ENCODE measurements at places on chromosomes 1 and 21.

DNA sequence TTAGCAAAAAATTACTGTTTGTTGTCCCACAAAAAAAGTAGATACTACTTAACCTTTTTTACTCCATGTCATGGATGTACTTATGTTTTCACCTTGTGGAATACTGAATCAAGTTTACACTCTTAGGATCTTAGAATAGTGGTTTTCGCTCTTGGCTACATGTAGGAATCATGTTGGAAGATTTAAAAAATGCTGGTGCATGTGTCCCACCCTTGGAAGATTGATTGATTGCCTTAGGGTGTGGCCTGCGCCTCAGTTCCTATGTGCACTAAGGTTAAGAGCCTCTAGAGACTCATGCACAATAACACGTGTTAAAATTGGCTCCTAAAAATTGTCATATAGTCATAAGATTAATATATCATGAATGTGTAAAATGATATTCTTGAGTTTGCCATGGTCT is 25.0 kb downstream of the HS2ST1 start:
- DNase-seq, result no peak
- H3K27ac ChIP-seq, result no peak overlapping the region
- H3K27me3 ChIP-seq, result no peaks in the 10 kb centered on the region
- no peaks in the 10 kb centered on the region for H3K36me3 ChIP-seq

- no peak overlapping the region for H3K4me3 ChIP-seq
- no peak for DNase-seq
- no peak overlapping the region for H3K27ac ChIP-seq
- peaks cover 9% of the 10 kb centered on the region for H3K4me1 ChIP-seq
- H3K36me3 ChIP-seq, result no peaks in the 10 kb centered on the region
Measured at GRCh38 chr1:169914531-169914930, 20.8 kb upstream of the SCYL3 start.

- no peaks in the 10 kb centered on the region for H3K36me3 ChIP-seq
- peaks cover 11% of the 10 kb centered on the region for H3K4me1 ChIP-seq
- DNase-seq, result peak; percentile 81
- H3K27me3 ChIP-seq, result no peaks in the 10 kb centered on the region
Measured at GRCh38 chr1:99457381-99458165, 188.3 kb upstream of the PALMD start.

DNA sequence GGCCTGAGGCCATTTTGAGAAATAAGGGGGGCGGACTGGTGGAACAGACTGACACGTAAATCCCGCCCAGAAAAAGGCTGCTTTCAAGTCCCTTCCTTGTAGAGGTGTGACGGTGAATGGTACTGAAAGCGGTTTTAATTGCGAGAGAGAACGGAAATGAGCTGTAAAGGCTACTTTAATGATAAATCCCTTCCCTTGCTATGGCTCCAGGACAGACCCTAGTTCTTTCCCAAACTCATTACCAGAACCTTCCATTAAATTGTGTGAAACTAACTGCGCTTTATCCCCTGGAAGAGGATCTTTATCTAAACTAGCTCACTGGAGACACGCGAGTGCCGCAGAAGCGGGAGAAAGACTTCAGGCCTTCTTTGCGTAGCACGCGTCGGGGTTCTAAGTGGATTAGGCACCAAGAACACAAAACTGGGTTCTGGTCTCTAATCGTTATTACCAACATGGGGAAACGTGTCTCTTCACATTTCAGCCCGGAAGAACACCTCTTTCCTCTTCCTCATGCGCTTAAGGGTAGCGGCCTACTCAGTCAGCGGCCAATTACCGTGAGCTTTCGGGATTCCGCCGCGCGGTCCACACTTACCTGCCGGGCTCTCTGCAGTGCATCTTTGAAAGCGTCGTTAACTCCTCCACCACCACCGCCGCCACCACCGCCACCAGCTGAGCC is 441 bp downstream of the FUBP1 start:
- H3K27me3 ChIP-seq, result no peaks in the 10 kb centered on the region
- peak overlapping the region; percentile 80 for H3K4me3 ChIP-seq
- H3K36me3 ChIP-seq, result peaks cover 38% of the 10 kb centered on the region
- peak overlapping the region; percentile 98 for H3K27ac ChIP-seq
- H3K4me1 ChIP-seq, result peaks cover 36% of the 10 kb centered on the region

All from PC-9 (cell line).